ENCODE measurements at places on chromosomes 12 and 14. TPM values are rescaled to one million over a fixed set of nuclear protein-coding genes. Genes with fewer than 3 reads are reported as not detected.

Gene SMIM41
- total RNA-seq: not detected

Gene RFX4
- not detected for total RNA-seq

Gene TDRD9
- total RNA-seq: 1.0 TPM

Gene PLEKHD1
- total RNA-seq: under 0.01 TPM

Gene GLS2
- under 0.01 TPM for total RNA-seq

Gene P2RX7
- 0.72 TPM for total RNA-seq

Gene PLA2G1B
- total RNA-seq: not detected

Gene NELL2
- not detected for total RNA-seq

Gene SYNDIG1L
- not detected for total RNA-seq

Gene SYCP3
- 0.09 TPM for total RNA-seq

Gene PPP2R5C
- 61.4 TPM for total RNA-seq

Gene NR1H4
- total RNA-seq: not detected

Gene HOXC9
- not detected for total RNA-seq

Gene PMCH
- total RNA-seq: 0.09 TPM

Gene ZNF26
- total RNA-seq: 12.1 TPM

Gene TOGARAM1
- total RNA-seq: 15.7 TPM

Gene IL26
- total RNA-seq: not detected

Gene TRAF3
- 32.6 TPM for total RNA-seq

Gene FITM1
- 0.27 TPM for total RNA-seq

All from endothelial cell of coronary artery (primary cell).